ENCODE measurements at places on chromosomes 5 and 9.

DNA sequence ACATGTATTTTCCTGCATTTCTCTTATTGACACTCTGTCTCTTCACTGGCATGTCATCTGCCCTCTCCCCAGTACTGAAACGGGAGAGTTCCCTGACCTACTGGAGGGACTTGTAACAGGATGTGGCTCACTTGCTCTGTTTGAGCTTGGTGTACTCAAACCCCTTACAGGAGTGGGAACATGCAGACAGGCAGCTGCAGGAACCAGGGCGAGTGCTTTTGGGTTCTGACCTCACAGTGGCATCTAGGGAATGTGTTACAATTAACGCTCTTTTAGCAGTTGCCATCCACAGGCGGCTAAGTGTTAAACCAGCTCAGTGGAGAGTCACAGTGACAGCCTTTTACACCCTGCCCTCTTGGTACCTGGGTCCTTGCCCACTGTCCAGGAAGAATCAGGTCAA is 300.3 kb upstream of the GRAMD2B start:
- no peak for DNase-seq

DNA sequence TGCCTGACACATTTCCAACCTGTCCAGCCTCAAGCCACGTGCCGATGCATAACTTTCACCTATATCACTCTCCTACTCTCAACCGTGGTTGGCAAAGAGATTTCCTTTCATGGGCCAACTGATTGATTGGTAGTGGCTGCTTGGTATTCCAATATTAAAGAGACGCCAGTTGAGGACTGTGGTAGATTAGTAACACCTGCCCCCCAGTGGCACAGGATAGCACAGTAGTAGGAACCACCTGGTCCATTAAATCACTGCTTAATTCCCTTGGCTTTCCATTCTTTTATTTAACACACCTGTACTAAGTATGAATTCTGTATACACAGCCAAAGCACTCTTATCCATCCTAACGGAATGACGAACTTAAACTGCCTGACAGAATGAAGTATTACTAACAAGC is 19.1 kb upstream of the FOXB2 start:
- DNase-seq, result no peak

- DNase-seq, result no peak
Measured at GRCh38 chr9:20683351-20684034, 566 bp upstream of the FOCAD start.

GRCh38 chr5:127834094-127834531 is 130.9 kb downstream of the CCDC192 start:
- DNase-seq, result peak; percentile 62

DNA sequence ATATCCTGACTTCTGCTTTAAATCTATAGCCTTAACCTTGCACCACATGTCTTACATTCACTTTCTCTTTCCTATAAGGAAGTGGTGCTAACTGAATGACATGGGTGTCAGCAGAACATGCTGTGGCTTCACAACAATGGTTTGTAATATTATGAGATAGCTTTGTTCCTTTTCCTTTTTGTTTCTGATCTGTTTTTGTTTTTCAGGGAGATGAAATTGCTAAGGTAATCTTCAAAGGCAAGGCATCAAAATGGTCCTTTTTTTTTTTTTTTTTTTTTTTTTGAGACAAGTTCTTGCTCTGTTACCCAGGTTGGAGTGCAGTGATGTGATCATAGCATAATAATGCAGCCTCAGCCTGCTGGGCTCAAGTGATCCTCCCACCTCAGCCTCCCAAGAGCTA is 53.6 kb upstream of the RANBP6 start:
- no peak for DNase-seq

GRCh38 chr9:110432253-110432652 is 94.6 kb upstream of the TXNDC8 start:
- DNase-seq, result no peak

DNA sequence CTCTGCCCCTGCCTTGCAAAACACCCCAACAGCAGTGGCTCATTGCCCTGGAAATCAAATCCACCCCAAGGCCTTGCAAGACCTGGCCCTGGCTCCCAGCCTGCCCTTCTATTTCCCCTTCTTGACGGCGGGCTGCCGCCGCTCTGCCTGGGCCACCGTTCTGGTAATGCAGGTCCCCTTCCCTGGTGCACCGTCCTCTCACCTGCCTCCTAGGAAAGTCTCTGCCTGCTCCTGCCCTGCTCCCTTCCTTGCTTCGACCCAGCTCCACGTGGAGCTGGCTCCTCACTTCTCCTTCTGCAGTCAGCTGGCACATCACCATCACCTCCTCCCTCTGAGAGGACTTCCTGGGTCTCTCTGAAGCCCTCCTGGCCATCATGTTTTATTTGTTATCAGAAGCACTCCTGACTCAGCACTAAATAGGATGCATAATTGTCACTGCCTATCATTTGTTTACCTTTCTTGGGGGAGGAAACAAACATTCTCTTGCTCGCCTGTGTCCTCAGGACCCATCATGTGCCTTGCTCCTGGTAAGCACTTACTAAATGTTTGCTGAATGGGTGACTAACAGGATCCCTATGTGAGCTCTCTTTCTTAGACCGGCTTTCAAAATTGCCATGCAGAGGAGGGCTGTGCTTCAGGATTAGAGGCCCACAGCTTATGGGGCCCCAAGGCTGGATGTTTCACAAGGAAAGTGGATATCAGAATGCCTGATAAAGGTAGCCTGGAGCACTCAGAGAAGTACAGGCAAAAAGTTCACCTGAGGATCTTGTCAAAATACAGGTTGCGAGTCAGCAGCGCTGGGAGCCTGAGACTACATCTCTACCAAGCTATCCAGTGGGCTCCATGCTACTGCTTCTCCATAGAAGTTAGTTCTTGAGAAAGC is 19.6 kb upstream of the C5orf47 start:
- peak; percentile 30 for DNase-seq

- DNase-seq, result no peak
Measured at GRCh38 chr5:146461319-146461718, 14.2 kb downstream of the TCERG1 start.

DNA sequence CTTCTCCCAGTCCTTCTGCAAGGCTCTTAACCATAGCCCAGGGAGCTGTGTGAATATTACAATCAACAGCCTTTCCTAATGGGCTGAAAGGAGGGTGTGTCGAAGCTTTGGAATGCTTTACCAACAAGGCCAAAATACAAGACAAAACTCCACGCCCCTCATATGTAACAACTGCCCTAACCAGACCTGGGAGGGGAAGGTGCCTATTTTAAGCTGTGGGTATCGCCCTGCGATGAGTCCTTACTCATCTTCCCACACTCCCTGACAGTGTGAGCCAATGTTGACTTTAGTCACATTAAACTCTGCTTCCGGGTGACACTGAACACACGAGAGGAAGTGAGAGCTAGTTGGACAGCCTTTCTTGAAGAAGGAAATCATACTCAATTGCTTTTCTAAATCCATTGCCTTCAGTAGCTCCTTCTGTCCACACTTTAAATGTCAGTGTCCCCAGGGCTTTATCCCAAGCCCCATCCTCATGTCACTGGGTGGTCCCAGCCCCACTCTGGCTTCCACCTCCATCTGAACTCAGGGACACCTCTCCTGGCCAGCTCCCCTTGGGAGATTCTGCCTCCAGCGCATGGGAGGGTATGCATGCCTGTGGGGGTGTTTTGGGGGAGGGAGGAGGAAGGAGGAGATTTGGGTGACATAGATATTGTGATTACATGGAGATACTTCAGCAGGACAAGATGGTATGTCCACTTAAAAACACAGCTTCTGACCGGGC is 6.5 kb upstream of the TBC1D9B start:
- DNase-seq, result no peak

- peak; percentile 58 for DNase-seq
Measured at GRCh38 chr9:96116275-96117064, 185.5 kb downstream of the HSD17B3 start.

DNA sequence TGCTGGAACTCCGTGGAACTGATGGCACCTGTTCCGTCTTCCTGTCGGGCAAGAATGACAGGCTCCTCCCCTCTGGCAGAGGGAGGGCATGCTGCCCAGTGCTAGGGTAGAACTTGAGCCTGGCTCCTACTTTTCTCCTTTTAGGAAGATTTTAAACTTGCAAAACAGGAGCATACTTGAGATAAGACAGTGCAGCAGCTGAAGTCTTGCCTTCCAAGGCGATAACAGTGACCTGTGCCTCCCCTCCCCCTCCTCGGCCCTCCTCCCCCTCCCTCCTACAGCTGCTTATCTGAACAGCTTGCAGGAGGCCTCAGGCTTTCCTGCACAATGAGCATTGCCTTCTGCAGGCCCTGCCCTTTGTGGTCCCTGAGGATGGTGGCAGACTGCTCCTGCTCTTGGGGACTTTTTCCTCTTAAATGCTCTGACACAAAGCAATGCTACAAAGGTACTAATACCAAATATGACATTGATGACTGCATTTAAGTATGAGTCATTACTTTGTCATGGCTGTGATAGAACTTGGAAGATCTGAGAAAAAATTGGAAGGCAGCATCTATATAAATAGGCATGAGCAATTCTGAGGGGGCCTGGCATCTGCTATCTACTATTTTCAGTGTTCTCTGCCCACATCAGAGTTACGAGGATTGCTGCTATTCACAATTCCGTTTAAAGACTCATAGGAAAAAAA is 2.0 kb downstream of the GADD45G start:
- no peak for DNase-seq

- no peak for DNase-seq
Measured at GRCh38 chr5:133751421-133751820, 139.1 kb upstream of the FSTL4 start.

- no peak for DNase-seq
Measured at GRCh38 chr5:35853631-35854030, 3.1 kb upstream of the IL7R start.

DNA sequence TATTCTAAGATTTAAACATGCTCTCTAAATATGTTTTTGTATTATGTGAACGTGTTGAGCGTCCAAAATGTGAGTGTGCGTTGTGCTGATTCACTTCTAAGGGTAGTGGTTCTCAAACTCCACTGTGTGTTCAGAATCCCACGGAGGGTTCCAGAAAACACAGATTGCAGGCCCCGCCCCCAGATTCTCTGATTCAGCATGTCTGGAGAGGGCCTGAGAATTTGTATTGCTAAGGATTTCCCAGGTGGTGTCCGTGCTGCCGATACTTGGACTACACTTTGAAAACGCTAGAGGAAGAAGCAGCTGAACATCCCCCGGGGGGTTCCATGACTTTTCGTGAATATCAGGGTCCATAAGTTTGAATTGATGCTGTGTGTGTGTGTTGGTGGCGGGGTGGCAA is 1043.2 kb upstream of the WWC1 start:
- DNase-seq, result no peak

DNA sequence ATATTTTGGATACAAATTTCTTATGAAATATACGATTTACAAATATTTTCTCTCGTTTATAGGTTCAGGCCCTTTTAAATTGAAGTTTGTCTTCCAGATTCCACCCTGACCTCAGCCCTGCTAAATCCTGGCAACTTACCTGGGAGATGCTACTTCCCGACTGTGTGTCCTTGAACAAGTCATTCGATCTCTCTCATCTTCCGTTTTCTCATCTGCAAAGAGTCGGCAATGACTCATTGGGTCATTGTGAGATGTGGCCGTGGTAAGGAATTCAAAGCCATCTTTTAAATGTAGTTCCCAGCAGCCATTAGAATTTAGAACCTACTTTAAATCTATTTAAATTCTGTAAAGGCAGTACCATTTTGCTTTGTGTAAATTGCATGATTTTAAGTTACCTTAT is 72.5 kb downstream of the LHX2 start:
- no peak for DNase-seq

DNA sequence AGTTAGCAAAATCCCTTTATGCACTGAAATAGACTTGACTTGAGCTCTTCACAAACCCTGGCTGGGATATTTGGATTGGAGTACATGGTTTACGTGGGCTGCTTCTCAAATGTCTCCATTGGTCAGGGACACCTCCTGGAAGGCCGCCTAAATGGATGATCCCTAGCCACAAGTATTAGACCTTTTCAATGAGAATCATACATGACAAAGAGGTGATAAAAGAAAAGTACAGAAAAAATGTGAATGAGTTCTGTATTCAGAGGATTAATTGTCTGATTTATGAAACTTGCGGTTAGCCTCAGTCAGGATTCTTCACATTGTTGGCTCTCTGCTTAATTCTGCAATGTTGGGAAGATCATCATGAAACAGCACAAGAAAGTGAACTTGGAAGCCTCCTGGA is 752.8 kb upstream of the ADAMTS16 start:
- no peak for DNase-seq

DNA sequence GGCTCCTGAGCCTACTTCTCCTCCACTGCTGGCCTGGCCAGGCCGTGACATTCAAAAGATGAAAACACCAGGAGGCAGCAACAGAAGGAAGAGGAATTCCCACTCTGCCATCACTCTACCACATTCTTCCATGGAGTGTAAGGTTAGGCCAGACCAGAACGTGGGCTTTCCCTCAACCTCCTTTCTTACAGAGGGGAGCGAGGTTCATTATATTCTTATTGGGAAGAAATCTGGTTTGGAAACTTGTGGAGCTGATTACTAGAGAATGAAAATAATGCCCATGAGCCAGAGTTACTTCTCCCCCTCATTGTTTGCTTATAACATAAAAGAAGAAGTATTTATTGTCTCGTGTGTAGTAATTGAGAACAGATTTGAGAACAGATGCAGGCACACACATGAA is 136.3 kb upstream of the BASP1 start:
- DNase-seq, result peak; percentile 52

GRCh38 chr5:178207917-178208280 is 3.6 kb downstream of the HNRNPAB start:
- DNase-seq, result no peak

DNA sequence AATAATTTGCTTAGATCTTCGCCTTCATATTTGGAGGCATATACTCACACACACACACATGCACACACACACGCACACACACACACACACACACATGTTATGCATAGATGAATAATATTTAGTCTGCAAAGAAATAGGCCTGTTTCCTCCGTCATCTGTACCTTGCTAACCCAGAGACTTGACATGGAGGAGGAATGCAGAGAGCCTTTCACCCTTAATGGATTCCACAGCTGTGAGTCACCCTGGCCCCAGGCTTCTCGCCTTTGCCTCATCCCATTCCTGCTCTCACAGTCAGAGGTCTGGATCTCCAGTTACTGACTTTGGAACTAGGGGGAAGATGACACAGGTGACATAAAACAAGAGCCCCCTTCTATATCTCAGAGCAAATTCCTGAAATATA is 29.7 kb downstream of the ZNF462 start:
- DNase-seq, result peak; percentile 52

GRCh38 chr9:133670466-133670865 is 34.3 kb downstream of the DBH start:
- no peak for DNase-seq

DNA sequence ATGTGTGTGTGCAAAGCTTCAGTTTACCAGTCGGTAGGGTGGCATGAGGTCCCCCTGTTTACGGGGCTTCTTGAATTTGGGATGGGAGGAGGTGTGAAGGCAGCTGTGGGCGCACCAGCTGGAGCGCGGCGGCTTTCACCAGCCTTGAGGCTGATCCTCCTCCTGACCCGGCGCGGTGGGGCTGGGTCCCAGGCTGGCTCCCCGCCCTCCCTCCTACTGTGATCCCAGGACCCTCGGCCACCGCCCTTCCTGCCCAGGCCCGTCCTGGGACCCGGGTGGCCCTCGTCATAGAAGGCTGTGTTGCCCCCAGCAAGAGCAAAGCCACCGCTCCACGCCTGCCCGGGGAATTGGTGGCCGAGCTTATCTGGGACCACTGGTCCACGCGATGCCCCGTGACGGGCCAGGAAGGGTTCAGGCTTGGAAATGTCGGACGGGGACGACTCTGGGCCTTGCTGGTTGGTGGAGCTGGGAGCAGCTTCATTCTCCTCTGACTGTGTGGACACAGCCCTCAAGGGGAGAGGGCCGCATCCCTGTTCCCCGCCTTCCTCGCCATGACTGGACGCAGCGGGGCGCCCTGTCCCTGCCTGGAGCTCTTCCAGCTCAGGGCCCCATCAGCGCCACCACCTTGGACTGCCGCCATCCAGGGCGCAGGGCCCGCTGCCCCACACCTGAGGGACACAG is 271.1 kb upstream of the IRX1 start:
- DNase-seq, result no peak

Data from eye (tissue), 1 donor.